Stimulated activated CD8-positive, alpha-beta memory T cell treated with anti-CD3 and anti-CD28 coated beads, Interleukin-12 subunit alpha, Interleukin-12 subunit beta, amount 100 ng/mL, for 4 hours (primary cell): ENCODE measurements at places on chromosomes 7 and 10.

GRCh38 chr7:149048805-149049204 is 20.5 kb upstream of the PDIA4 start:
- DNase-seq: no peak

DNA sequence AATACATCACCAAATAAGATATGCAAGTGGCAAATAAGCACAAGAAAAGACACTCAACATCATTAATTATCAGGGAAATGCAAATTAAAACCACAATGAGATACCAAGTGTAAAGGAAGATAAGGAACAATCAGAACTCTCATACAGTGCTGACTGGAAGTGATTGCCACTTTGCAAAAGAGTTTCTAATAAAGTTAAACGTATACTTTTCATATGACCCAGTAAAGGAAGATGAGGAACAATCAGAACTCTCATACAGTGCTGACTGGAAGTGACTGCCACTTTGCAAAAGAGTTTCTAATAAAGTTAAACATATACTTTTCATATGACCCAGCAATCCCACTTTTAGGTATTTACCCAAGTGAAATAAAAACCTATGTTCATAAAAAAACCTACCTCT is 12.2 kb upstream of the JMJD1C start:
- DNase-seq: no peak

GRCh38 chr10:88932539-88933256 is 19.9 kb downstream of the ACTA2 start:
- no peak for DNase-seq

DNA sequence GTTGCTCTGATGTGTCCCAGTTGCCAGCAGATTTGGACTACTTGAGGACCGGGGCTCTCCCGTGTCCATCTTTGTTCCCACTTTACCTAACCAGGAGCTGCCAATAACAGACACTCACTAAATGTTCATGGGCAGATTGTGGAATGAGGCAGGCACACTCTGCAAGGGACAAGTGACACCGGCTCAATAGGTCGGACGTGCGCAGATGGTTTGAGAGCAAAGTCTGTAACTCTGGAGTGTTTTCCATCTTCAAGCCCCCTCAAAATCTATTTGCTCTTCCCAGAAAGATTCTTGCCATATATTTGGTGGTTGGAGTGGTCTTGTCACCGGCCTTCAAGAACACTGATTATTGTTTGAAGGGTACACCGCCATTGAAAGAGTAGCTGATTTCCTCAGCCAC is 47.2 kb downstream of the THNSL1 start:
- DNase-seq: no peak

DNA sequence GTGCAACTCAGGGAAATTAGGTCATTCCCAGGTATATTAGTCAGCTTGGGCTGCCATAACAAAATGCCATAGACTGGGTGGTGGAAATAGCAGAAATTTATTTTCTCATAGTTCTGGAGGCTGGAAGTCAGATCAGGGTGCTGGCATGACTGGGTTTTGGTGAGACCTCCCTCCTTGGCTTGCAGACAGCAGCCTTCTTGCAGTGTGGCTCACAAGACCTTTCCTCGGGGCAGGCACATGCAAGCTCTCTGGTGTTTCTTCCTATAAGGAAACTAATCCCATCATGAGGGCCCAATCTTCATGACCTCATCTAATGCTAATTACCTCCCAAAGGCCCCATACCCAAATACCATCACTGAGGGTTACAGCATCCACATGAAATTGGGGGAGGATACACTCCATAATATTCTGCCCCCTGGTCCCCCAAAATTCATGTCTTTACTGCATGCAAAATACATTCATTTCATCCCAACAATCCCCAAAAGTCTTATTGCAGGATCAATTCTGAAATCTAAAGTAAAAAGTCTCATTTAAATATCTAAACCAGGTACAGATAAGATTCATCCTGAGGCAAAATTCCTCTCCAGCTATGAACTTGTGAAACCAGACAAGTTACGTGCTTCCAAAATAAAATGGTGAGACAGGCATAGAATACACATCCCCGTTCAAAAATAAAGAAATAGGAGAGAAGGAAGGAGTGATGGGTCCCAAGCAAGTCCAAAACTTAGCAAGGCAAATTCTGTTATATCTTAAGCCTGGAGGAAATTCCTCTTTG is 17.4 kb upstream of the CBLL1 start:
- DNase-seq: no peak

- no peak for DNase-seq
Measured at GRCh38 chr7:25031432-25031831, 51.5 kb upstream of the OSBPL3 start.

DNA sequence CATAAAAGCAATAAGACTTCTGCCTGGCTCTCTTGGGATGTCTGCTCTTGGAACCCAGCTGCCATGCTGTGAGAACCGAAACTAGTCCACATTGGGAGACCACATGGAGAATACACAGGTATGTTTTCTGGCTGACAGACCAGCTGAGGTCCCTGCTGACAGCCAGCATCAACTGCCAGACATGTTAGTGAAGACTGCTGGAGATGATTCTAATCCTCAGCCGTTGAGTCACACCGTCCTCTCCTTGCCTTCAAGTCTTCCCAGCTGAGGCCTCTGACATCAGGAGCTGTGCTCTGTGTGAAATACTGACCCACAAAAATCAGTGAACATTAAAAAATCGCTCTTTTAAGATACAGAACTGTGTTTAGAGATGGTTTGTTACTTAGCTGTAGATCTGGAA is 36.9 kb upstream of the AGR2 start:
- DNase-seq: no peak

DNA sequence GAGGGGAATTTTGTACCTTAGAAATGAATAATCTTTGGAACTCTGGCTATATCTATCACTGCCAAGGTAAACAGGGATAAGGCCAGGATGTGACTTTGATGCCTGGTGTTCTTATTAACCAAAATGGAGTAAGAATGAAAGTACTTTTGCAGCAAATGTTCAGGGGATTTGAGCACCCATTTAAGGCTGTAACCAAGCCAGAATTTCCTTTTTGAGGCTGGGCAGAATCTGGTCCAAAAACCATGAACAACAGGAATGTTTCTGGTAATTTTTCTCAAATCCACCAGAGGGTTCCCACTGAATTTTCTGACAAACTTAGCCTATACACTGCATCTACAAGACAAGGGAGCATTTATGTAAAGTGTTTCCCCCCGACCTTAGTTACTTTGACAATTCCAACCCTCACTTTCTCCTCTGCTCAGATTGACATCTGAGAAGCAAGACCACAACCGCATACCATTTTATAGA is 120.6 kb downstream of the BAMBI start:
- no peak for DNase-seq

GRCh38 chr7:96531331-96531730 is 178.3 kb downstream of the SEM1 start:
- DNase-seq: no peak

- no peak for DNase-seq
Measured at GRCh38 chr10:131822013-131822691, 78.7 kb upstream of the PPP2R2D start.
